ENCODE measurements at places on chromosomes 1 and 21.

DNA sequence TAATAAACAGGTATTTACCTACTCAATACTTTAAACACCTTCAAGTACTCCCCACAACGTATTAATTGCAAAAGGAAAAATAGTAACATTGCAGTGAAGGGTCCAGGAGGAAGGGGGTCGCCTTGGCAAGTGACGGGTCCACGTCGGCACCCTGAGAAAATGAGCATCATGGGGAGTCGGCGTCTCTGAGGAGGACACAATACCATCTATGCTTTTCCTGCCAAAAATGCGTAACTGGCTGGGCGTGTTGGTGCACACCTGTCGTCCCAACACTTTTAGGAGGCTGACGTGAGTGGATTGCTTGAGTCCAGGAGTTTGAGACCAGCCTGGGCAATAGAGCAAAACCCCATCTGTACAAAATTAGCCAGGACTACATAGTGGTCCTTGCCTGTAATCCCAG is 7.3 kb downstream of the FTCD start:
- DNase-seq, result no peak

DNA sequence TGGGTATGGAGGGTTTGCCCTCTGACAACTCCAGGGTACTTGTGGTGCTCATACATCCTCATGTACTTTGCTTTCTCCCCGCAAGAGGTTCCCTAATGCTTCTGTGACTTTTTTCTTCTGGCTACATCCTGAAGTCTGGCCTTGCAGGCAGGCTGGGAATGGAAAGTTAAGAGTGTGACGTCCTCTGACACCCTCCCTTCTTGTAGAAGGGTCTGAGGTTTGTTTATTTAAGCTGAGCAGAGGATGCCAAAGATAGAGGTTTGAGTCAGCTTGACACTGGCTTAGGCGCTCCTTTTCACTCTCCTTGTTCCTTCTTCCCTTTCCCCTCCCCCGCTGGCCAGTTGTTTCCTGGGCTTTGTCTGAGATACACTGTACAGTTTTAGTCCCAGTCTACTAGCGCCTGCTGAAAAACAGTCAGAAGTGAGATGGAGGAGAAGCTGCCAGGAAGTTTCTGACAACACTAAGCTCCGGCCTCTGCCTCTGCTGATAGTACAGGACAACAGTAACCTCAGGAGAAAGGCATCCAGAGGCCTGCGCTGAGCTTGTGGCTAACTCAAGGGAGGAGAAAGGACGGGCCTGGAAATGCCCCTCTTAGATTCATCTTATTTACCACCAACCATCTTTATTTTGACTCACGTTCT is at the start of gene MACF1:
Gene MACF1, plus strand, starts transcription at position 255 of the 641 bp plus-strand sequence. Its CDS starts 328 bp downstream, at position 583.
- DNase-seq, result no peak

DNA sequence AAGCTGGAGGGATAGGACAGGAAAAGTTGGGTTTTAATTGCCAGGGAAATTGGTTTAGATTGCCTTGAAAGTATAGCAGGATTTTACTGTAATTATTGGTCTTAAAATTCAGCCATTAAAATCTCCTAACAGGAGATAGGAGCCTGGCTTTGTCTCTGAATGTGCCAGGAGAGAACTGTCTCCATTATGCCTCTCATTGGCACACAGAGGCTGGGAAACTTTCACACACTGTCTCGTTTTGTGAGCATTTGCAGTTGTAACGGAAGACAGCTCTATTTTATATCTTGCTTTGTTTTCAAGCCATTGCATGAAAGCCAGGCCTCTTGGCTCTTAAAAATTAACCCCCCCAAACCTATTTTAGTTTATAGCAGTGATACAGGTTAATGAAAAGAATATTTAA is 12.5 kb downstream of the DNAJC6 start:
- DNase-seq, result no peak

GRCh38 chr1:205261946-205262691 is 34.4 kb downstream of the TMCC2 start:
- DNase-seq, result no peak

DNA sequence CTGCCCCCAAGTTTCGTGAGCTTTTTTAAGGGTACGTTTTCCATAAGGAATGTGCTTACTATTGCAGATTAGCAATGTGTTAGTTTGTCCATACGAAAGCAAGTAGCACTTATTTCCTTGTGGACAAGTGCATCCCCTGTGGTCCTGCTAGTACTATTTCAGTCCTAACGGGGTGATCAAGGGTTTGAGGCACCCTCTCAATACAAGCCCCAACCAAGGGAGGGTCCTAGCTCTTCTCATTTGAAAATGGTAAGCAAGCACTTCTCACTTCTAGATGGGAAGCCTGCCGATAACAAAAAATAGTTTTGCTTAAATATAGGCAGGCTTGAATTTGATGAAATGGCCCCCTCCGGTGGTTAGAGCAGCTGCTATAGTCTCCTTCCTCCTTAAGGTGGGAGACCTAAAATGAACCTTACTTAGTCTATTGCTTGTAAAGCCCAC is 64.0 kb upstream of the HMCN1 start:
- DNase-seq, result peak; percentile 48

DNA sequence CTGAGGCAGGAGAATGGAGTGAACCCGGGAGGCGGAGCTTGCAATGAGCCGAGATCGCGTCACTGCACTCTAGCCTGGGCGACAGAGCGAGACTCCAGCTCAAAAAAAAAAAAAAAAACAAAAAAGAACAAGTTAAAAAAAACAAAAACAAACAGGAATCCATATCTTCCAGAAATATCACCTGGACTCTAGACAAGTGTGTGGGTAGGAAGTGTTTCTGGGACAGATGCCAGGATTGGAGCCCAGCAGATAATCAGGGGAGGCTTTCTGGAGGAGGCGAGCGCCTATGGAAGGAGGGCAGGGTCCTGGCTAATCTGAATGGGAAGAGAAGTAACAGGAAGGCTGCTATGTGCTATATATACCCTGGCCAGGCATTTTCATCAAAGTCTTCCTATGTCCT is 43.6 kb upstream of the SYNC start:
- no peak for DNase-seq

- no peak for DNase-seq
Observed at GRCh38 chr1:203056516-203056915, 29.3 kb downstream of the MYOG start.

GRCh38 chr21:38985568-38986378 is 180.0 kb downstream of the ETS2 start:
- DNase-seq, result no peak

GRCh38 chr1:197768014-197768805 is 7.1 kb downstream of the DENND1B start:
- no peak for DNase-seq

DNA sequence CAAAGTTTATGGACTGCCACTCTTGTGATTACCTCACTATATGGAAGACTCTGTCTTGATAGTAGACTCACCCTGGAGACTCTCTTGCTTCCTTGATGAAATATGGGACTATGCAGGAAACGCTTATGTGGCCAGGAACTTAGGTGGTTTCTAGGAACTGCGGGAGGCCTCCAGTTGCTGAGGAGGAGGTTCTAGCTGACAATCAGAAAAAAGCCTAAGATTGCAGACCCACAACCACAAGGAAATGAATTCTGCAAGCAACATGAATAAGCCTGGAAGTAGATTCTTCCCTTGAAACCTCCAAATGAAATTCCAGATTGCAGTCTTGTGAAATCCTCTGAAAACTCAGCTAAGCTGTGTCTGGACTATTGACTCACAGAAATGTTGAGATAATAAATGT is 88.9 kb upstream of the COL11A1 start:
- no peak for DNase-seq

DNA sequence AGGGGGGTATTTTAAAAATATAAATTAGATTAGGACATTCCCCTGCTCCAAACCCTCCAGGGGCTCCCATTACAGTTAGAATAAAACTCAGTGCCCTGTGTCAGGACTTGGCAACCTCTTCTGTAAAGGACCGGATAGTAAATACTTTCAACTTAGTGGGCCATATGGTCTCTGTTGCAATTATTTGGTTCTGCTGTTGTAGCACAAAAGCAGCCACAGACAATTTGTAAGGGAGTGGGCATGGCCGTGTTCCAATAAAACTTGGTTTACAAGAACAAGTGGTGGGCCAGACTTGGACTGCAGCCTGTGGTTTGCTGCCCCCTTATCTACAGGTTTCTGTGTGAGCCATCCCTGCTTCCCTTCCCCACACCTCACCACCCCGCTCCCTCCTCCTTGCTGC is 92.0 kb downstream of the ACTL8 start:
- no peak for DNase-seq

DNA sequence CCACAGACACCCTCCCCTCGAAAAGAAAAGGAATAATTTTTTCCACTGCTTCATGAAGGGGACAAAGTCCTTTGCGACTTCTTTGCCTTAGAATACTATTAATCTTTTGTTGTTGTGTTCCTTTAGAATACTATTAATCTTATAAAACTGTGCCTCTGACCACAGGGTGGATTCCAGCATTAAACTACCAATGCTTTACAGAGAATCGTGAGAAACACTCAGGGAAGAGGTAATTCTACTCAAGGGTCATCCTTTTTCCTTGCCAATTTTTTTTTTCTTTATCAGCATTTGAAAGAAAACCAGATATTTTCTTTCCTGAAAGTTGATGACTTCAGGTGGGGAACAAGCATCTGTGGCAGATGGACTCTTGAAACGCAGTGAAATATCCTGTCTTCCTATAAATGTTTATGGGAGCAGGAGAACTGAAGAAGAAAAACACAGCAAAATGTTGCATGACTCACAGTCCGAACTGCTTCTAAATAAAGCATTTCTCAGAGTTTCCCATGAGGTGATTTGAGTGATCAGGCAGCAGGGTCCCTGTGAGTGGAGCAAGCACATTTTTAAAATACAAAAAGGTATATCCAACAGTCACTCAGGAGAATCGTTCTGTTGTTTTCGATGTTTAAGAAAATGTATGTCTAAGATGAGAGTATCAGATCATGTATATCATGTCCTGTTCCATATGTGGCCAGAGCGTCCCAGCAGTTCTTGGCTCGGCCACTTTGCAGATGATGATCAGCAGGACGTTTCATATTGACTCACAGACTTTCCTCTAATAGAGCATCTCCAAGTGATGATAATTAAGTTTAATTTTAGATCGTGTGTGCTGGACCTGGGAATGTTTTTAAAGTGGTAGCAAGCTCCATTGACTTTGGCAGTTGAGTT is 154.2 kb upstream of the RUNX1 start:
- DNase-seq, result no peak

GRCh38 chr1:96145492-96145891 is 576.1 kb upstream of the PTBP2 start:
- no peak for DNase-seq

DNA sequence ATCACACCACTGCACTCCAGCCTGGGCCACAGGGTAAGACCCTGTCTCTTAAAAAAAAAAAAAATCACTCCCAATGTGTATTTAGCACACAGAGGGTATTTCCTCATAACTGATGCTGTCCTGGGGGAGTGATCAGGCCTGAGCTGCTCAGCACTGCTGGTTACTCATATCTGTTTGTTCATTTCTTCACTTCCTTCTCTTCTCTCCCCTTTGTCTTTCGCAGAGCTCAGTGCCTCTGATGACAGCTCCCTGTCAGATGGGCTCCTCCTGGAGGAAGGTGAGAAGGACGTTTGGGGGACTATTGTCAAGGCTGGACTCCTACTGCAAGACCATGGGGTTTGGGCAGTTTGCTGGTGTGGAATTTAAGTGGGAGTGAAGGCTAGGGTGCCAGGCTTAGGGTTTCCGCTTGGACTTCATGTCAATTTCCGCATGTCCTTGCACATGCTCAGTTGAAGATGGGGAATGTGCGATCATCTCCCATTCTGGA is 13.0 kb downstream of the INAVA start:
- no peak for DNase-seq

DNA sequence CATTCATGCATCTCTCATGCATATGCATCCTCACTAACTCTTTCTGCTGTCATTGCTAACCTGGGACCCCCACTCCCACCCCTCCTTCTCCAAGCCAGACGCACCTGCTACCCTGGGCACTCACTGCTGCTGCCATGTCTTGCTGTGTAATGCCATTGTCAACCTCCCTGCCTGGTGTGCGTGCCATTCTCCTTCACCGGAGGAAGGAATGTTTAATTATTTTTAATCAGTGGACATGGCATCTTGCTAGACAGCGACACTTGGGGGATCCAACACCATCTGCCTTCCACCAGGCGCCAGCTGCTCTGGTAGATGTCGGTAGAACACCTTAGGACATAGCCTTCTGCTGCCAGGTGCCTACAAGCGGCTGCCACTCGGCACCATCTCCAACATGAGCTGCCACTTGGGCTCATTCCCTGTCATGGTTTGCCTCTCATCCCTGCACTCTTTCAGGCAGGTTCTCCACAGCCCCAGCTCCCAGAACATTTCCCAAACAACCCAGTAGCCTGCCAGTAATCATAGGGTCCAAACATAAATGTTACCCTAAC is 306.9 kb downstream of the TTLL7 start:
- no peak for DNase-seq

- DNase-seq, result peak; percentile 22
Observed at GRCh38 chr1:94068999-94069918, 51.7 kb downstream of the ABCA4 start.

- DNase-seq, result peak; percentile 41
Observed at GRCh38 chr21:45405271-45405818, 380 bp downstream of the COL18A1 start.

GRCh38 chr1:108947871-108948525 is 15.3 kb downstream of the CLCC1 start:
- no peak for DNase-seq

DNA sequence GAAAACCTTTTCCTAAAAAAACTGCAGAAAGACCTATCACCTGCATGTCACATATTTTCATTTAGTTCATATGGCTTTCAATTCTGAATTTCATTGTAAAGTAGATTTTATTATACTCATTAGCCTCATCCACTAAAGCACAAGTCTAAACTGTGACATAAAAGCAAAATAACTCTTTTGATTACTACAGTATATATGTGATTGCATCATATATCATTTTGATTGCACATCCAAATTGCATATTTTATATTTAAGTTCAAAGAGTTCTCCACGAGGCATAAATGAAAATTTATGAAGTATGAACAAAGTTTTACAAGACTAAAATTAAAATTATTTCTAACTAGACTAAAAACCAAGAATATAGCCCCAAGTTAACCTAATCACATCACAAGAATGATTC is 19.3 kb downstream of the PALMD start:
- DNase-seq, result no peak

GRCh38 chr1:210709701-210710100 is 381.0 kb downstream of the HHAT start:
- DNase-seq, result no peak

DNA sequence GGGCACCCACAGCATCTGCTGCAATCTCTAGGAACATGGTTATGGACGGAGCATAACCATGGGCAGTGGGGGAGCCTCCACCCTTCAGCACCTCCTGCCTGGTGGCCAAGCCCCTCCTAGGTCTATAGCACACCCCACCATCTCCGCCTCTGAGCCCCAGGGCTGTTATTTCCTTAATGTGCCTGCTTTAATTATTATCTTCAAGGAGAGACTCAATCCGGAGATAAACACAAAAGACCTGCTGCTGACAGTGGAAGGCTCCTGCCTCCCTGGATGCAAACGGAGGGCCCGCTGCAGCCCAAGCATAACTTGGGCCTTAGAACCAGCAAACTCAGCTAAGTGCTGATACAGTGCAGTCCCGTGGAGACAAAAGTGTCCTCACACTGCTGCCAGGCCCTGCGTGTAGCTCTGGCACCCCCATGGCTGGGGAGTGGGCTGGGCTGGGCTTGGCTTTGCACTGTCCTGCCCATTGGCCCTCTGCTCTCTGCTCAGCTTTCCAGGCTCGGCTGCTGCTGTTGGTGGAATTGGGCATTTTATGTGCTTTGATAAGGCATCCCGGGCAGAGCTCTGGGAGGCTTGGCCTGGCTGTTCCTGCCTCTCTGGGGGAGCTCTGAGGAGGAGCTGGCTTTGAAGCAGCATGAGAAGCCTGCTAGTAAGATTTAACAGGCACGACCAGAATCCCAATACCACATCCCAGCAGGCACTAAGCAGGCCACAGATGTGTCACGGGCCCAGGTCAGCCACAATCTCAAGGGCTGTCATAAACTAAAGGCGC is 620.2 kb downstream of the PTPRU start:
- no peak for DNase-seq

Data from T47D (cell line).